ENCODE measurements at places on chromosomes 7 and 10.

GRCh38 chr7:28165961-28166955 lies 14.3 kb downstream of the JAZF1 start:
- DNase-seq: no peak

- DNase-seq: peak; percentile 39
These were observed at the start of gene CAV2 for GRCh38 chr7:116499168-116500077. TSS of gene CAV2 (plus strand) at chr7:116499738. CDS start at chr7:116499782, 44 bp downstream.

GRCh38 chr7:129008645-129009414 lies 46.1 kb downstream of the TNPO3 start:
- DNase-seq: no peak

DNA sequence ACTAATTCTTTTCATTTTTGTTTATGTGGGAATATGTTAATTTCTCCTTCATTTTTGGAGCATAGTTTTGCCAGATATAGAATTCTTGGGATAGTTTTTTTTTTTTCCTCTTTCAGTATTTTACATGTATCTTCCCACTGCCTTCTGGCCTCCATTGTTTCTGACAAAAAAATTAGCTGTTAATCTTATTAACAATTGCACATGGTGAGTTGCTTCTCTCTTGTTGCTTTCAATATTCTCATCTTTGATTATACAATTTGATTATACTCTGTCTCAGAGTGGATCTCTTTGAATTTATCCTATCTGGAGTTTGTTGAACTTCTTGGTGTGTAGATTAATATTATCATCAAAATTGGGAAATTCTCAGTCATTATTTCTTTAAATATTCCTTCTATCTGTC lies 41.4 kb upstream of the HABP2 start:
- no peak for DNase-seq

DNA sequence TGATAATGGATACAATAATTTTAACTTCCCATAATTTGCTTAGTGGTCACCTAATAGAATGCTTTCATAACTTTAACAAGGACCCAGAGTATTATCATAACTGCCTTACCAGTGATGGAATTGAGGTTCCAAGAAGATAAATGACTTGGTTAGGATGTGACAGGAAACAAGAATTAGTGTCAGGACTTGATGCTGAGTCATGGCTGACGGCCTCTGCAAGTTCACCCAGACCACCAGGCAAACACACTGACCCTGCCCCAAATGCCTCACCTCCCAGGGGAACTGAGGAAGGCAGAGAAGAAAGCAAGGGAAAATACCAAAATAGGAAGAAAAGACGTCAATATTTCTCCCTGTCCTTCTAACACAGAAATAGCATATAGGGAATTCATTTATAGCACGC lies 636.3 kb downstream of the PARD3 start:
- no peak for DNase-seq

DNA sequence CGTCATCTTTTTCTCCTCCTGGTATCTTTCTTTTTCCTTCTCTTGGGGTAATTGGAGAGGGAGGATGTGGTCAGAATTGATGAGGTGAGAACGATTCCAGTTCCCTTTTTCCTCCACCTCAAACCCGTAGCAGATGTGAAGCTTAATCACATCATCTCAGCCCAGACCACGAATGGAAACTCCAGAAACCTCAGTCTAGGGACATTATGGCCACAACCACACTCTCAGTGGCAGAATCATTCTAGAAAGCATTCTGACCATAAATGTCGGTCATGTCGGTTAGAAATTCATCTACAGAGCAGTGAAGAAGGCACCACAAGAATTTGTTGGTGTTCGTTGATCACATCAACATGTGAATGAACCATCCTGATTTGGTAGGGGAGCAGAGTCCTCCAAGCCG lies 78.7 kb downstream of the GATA3 start:
- DNase-seq: peak; percentile 2
